ENCODE measurements at places on chromosomes 2 and 18. TPM values are rescaled to one million over a fixed set of nuclear protein-coding genes. Genes with fewer than 3 reads are reported as not detected.

DNA sequence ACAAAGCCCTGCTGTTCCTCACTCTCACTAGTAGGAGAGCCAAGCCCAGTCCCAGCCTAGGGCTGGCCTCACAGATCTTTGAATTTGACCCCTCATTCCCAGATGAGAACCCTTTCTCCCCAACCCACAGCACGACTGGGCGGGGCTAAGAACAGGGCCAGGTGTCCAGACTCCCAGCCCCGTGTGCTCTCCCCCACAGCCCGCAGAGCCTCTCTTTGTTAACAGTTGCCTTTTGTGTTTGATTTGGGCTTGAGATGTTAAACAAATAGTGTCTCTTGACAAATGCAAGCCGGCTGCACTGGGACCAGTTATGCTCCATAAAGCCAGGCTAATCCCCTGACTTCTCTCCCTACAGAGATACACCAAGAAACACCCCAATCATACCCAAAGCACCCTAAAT lies 4.7 kb upstream of the KCNK3 start:
- no peak for ATAC-seq

DNA sequence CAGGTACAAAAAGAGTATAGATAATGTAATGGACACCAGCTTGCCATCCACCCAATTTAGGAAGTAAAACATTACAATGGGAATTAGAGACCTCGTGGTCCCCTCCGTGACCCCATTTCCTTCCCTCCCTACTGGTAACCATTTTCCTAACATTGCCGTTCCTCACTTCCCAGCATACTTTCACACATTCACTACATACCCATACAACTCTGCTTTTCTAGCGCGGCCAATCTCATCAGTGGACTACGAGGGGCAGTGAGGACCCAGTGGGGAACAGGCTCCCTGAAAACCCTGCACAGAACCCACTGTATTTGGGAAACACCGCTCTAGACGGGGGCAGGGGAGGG lies 1.1 kb downstream of the ENOSF1 start:
- no peak for ATAC-seq

DNA sequence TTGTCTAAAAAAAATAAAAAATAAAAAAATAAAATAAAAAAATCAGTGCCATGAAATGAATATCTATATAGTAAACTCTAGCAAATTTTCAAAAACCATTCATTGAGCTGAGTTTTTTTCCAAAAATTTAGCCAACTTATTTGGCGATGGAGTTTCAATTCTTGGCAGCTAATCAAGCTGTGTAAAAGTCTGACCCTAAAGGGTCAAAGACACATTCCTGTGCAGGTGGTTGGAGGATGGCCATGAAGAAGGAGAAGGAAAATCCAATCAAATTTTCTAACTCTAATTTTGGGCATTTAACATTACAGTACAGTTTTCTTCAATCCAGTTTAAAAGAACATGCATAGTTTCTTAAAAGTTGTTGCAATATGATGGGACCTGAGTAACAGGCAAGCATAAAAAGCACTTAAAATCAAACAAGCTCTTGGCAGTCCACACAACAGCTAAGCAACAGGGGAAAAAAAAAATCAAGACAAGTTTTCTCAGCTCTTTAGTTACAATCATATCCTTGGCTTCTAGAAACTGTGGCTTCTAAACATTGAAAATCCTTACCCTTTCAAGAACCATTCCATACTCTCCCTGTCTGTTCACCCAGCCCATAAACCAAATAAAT lies 54.5 kb downstream of the ACVR1 start:
- no peak for ATAC-seq

DNA sequence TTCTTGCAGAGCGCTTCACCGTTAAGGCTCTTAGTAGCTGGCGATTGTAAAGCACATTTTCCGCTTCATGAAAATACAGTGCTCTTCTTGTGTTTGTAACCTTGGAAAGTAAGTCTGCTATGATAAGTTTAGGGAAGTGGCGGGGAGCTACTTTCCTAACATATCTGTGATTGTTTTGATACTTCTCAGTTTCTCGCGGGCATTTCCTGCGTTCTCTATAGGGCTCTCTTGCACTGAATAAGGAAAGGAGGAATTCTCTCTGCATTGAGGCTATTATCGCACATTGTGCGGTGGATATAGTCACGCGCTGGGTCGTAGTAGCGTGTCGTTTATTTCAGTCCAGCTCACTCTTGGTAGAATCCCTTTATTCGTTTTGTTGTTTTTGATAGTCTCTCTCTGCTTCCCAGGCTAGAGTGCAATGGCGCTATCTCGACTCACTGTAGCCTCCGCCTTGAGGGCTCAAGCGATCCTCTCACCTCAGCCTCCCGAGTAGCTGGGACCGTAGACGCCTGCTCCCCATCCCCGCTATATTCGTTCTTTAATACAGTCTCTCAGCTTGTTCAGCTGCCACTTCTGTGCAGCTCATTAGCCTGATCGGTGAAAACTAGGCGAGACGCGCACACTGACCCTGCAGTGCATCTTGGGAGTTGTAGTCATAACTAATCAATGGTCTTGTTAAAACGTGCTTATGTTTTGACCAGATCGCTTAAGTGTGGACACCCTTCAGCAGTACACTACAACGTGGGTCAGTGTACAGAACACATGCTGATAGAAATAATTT lies 1.0 kb upstream of the PPP4R3B start:
- peak; percentile 30 for ATAC-seq

GRCh38 chr18:34936772-34937171 lies 104.4 kb upstream of the MAPRE2 start:
- ATAC-seq, result no peak

DNA sequence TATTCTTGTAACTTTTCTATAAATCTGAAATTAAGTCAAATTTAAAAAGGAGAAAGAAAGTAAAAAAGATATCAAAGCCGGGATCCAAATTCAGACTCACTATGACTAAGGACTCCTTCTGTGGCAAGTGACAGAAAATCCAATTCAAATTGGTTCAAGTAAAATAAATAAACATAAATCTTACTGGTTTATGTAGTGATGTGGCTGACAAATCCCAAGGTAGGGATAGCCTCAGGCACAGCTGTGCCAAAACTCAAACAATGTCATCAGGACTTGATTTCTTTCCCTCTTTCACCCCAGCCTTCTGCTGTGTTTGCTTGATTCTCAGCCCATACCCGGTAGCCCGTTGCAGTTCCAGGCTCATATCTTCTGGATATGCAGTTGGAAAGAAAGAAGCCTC lies 284.6 kb downstream of the SP3 start:
- ATAC-seq, result peak; percentile 28

GRCh38 chr2:62152000-62152399 lies 43.9 kb upstream of the B3GNT2 start:
- ATAC-seq, result no peak

DNA sequence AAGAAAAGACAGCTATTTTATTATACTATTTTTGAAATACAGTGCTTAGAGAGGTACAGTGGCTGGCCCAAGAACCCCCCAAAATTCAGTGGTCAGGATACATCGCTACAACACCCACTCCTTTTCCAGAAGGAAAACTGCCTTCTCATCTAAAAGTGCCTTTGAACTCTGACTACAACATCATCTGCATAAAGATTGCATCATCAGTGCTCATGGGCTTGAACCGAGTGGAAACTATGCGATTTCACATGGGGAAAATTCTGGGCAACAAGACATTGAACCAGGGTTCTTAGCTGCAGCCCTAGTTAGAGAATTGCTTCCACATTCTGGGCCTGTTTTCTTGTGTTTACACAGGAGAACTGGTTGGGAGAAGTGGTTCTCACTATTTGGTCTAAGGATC lies 294.6 kb upstream of the SLC14A2 start:
- no peak for ATAC-seq

- ATAC-seq, result no peak
Measured at GRCh38 chr2:172062402-172063004, 22.8 kb upstream of the DLX1 start.

DNA sequence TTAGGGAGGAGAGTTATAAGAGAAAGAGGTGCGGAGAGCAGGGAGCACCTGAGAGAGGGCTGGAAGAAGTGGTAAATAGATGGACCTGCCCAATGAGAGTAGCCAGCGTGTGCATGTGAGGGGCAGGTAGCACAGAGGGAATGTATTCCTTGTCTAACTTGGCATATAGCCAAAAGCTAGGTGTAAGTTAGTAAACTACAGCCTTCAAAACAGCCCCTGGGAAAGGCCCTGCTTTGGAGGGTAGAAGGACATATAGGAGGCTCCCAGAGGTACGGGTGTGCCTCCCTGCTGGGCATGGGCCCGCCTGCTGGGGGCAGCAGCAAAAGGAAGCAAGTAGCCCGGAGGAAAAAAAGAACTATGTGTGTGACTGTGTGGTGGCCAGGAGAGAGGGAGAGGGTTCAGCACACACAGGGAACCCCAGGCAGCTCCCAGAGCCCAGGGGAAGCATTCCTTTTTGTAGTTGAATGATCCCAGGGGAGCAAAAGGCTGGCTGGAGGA lies 48.0 kb downstream of the TCF7L1 start:
- no peak for ATAC-seq

DNA sequence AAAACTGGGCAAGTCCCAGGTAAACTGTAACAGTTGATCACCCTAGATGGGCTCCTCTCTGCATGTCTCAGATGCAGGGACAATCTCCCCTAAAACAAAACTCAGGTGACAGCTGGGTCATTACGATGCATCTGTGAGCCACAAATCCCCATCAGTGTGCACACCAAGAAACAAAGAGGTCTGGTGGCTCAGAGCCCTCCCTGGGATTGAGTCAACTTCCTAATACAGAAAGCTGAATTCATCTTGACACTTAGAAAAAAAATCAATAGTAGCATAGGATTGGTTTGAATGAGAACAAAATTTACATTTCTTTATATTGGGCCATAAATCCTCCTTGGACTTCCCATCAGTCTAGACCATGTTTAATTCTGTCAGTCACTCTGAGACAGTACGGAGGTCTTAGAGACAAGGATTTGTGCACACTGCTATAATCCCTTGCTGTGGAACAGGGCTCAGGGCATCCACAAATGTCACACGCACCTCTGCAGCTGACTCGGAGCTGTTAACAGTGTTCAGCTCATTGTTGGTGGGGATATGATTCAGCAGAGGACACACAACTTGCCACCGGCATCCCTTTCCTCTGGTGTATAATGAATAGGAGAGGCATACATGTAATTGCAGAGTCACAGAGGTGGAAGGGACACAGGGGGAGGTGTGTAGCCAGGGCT lies 44.5 kb upstream of the DAPL1 start:
- no peak for ATAC-seq

GRCh38 chr2:18117592-18117991 lies 239.1 kb downstream of the KCNS3 start:
- ATAC-seq, result peak; percentile 78

DNA sequence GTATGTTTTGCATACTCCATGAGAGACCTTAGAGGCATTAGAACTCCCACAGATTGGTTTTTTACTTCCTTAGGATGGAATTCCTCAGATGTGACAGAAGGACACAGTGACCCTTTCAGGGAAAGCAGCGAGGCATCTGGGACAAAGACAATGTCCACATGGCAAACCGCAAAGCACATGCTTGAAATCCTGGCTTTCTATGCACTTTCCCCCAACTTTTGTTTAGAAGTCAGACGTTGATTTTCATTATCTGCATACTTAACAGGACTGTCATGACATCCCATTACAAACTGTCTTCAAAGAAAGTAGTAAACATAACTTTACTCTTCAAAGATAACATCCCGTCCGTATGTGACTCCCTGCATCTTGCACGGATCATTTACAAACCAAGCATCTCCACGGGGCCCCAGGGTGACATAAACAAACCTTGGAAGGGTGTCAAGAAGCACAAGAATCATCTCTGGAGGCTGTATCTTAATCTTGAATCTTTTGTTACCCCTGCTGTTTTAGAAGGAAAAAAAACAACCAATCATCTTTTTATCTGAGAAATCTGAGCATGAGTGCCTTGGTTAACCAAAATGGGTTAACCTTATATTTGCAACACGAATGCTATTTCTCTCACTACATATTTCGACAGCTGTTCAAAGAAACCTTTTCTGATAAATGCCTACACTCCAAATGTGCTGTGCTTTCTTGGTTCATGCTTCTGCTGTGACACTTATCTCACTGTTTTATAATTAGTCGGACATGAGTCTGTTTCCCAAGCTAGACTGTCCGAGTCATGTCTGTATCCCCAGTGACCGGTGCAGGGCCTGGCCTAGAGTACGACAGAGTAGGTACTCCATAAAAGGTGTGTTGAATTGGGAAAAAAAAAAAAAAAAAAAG lies 90.8 kb downstream of the CCBE1 start:
- ATAC-seq, result no peak

GRCh38 chr18:45719106-45719505 lies 4.9 kb upstream of the SLC14A1 start:
- ATAC-seq, result no peak

- no peak for ATAC-seq
Measured at GRCh38 chr2:152617456-152618192, 99.6 kb downstream of the PRPF40A start.

DNA sequence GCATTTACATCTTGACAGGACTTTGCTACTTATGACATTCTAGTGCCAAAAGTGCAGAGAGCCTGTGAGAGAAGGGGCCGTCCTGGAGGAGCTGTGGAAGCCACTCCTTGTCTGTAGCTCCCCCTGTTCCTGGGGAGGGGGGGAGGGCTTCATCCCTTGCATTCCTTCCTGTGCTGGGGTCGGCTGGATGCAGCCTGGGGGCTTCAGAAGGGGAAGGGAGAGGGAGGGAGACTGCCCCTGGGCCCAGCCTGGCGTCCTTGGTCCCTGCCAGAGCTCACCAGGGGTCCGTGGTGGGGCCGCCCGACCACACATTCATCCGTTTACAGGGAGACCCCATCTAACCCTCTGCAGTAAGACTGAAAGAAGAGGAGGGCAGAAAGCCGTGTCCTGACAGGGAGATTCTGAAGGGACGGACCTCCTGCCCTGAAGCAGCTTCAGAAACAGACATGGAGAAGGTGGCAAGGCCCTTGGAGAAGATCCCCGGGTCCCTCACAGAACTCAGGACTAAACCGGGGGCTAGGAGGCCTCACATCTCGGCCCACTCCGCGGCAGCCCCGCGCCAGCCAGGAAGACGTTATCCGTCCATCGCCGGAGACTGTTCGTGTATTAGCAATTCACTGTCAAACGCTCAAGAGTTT lies 258.3 kb upstream of the SALL3 start:
- ATAC-seq, result no peak

- ATAC-seq, result no peak
Measured at GRCh38 chr2:234992196-234992595, 40.4 kb downstream of the SH3BP4 start.

SCTR gene
- not detected for total RNA-seq

GRB14 gene
- 0.36 TPM for total RNA-seq

ATOH8 gene
- 1.2 TPM for total RNA-seq

CFC1 gene
- total RNA-seq, result not detected

COL4A4 gene
- 0.24 TPM for total RNA-seq

RAB27B gene
- 35.3 TPM for total RNA-seq

RAPGEF4 gene
- total RNA-seq, result 3.3 TPM

SEH1L gene
- 41.4 TPM for total RNA-seq

IMP4 gene
- 47.5 TPM for total RNA-seq

COLEC11 gene
- total RNA-seq, result not detected

AGXT gene
- not detected for total RNA-seq

COLEC12 gene
- 0.68 TPM for total RNA-seq

DNPEP gene
- total RNA-seq, result 32.3 TPM

All from esophagus mucosa (tissue), 1 donor.